ENCODE measurements at places on chromosomes 5 and 9. TPM values are rescaled to one million over a fixed set of nuclear protein-coding genes. Genes with fewer than 3 reads are reported as not detected.

- DNase-seq: no peak
Measured at GRCh38 chr9:90645721-90646120, 3.1 kb upstream of the DIRAS2 start.

DNA sequence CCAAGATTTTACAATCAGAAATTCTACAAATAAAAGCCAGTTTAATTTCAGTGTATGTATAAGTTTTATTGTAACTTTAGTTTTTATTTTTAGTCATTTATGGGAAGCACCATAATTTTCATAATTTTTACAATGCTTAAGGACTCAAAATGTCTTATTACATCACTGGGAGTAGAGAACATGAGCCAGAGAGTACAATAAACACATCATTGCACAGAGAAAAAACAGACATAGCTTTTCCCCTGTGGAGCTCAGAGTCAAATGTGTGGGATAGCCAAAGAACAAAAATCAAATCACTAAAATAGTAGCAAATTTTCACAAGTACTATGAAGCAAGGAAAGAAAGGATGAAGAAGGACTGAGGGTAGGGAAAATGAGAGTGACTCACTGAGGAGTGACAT is 5.5 kb upstream of the JAKMIP2 start:
- no peak for DNase-seq

Gene CATSPER3
- polyA plus RNA-seq: 0.67 TPM

GRCh38 chr9:13705918-13706317 is 426.4 kb upstream of the MPDZ start:
- no peak for DNase-seq

DNA sequence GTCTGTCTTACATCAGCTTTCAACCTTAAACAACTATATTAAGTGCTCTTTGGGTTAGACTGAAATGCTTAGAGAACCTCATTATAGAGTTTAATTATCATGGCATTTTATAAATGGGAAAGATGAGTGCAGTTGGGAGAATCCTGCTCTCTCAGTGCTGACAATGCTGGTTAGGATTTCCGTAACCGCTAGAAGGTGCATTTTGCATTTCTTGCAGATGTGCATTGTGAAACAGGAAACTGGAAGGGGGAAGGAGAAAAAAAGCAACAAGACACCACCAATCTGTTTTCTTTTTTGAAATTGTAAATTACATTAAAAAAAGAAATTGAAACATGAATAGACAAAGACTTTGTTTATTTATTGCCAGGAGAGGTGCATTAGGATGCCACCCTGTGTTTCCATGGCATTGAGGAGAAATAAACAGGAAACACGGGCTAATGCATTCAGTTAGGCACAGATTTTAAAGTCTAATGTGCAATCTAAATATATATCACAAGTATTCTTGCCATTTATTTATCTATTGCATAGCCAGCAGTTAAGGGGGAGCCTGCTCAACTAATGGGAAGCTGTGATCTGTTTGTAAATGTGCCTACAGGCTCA is 478.9 kb downstream of the PSAT1 start:
- DNase-seq: no peak

Gene TLR4
- 15.8 TPM for polyA plus RNA-seq

DNA sequence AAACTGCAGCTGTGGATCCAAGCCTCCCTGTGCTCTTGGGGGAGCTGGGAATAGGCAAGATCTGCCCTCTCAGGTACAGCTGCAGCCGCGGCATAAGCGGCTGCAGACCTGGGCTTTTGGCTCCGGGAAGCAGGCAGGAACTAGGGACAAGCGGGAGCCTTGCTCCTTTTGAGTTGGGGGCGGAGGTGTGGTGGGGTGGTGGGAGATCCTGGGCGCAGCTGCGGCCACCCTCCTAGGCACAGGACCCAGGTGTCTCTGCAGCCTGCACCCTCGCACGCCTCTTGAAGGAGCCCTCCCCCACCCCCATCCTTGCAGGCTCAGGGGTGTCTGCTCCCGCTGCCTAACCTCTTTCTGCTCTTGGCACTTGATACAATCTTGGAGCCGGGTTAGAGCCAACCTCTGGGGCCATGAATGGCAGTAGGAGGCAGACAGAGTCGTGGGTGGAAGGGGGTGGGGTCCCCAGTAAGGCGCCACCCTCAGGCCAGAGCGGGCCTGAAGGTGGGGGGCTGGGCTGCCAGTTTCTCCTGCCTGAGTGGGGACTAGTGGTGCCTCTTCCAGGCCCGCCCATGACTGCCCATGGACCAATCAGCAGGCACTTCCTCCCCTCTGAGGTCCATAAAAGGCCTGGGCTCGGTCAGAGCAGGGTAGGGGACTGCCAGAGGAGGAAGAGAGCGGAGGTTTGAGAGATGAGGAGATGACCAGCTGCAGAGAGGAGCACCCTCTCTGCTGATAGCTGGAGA is 267.6 kb upstream of the TNC start:
- DNase-seq: no peak

Gene MLANA
- polyA plus RNA-seq: 0.99 TPM

DNA sequence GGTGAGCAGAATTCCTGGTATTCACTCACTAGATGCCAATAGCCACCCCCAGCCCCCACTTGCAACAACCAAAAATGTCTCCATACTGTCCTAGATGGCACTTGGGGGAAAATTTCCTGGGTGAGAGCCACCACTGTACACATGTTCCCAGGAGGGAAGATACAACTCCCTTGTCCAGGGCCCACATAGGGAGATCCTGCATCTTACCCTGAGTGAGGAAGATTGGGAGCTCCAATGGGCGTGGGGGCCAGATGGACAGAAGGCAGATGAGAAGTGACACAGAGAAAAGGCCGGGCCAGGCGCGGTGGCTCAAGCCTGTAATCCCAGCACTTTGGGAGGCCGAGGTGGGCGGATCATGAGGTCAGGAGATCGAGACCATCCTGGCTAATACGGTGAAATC is 12.3 kb upstream of the IPPK start:
- DNase-seq: no peak

- no peak for DNase-seq
Measured at GRCh38 chr9:138044485-138045383, 167.2 kb downstream of the CACNA1B start.

DNA sequence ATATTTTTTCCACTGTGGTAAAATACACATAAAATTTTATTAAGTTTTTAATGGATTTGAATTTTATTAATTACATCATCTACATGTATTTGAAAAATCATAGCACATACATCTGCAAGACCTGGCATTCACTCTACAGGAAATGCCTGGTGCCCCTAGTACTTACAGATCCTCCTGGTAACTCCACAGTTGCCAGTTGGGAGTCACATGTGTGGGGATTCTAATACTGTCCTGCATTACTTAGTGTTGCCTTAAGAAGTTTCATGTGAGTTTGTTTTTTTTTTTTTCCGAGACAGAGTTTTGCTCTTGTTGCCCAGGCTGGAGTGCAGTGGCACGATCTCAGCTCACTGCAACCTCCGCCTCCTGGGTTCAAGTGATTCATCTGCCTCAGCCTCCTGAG is 18.1 kb downstream of the KDM3B start:
- no peak for DNase-seq

Gene ANKRD34B
- 0.29 TPM for polyA plus RNA-seq

GRCh38 chr5:98401656-98402055 is 371.8 kb upstream of the RGMB start:
- no peak for DNase-seq

- DNase-seq: no peak
Measured at GRCh38 chr9:98101868-98102273, 17.2 kb downstream of the TRIM14 start.
